NCI-H187 treated with DMSO at 0.1 percent for 48 hours (cell line): ENCODE measurements at places on chromosomes 12 and 14.
A peak's percentile ranks its signal among the peaks of the same experiment; 100 is the strongest.

DNA sequence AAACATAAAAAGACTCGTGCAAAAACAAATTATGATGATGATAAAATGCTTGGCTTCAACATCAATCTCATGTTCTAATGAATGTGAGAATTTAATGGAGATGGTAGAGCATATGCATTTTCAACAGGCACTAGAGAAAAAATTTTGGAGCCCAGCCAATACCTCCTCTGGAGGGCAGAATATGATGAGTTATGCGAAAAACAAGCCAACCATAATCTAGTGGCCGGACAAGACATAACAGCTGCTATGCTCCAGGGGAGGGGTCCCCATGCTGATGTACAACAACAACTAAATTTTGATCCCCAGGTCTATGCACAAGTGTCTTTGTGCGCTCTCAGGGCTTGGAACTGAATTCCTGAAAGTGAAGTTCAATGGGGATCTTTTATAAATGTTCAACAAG is 1197.5 kb downstream of the LRFN5 start:
- DNase-seq: peak; percentile 67

GRCh38 chr14:75156111-75156510 is 20.3 kb downstream of the TMED10 start:
- no peak for DNase-seq

DNA sequence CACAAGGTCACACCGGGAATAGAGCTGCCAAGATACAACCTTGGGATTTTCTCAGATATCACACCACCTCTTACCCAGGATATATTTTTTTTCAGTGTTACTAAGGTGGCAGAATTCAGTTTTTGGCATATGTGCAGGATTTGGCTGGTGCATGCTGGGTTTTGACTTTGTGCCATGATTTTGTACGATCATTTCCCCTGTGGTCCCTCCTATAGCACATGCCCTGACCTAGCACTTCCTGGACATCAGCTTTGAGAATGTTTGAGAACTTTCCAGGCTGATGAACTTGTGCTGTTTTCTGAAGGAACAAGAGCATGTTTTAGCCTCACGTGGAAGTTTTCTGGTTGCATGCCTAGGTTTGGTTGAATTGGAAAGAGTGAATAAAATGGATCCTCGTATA is 11.0 kb upstream of the TBPL2 start:
- DNase-seq: no peak

DNA sequence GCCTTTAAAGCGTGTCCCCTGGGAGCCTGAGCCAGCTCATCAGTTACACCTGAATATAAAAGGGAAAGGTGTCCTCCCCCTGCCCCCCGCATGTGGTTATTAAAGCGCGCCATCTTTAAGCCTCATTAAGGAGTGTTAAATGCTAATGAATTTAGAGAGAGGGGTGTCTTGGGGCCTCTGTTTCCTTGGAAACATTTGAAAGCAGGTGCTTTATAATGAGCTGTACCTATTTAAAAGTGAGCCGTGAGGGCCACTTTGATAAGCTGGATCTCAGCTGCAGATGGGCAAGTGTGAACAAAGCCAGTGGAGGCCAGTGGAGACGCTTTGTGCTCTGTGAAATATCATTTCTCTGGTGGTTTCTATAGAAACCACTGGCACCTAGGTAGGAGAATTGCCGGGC is 84.0 kb downstream of the BEGAIN start:
- DNase-seq: peak; percentile 47

DNA sequence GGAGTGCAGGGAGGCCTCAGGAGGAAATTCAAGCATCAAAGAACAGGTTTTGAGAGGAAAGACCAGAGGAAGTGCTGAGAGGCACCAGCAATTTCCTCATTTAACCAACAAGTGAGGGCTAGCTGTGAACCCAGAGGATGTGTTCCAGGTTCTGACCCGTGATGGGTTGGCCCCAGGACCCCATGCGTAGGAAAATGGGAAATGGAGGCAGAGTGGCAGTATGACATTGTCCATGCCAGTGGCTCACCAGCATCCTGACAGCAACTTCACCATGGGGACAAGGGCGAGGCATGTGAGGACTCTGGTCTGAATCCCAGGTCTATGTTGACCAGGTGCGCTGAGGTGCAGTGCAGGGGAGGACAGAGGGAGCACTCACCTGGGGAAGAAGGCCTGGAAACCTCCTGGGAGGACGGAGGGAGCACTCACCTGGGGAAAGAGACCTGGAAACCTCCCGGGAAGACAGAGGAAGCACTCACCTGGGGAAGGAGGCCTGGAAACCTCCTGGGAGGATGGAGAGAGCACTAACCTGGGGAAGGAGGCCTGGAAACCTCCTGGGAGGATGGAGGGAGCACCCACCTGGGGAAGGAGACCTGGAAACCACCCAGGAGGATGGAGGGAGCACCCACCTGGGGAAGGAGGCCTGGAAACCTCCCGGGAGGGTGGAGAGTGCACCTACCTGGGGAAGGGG is 6.7 kb upstream of the CACNA2D4 start:
- no peak for DNase-seq

DNA sequence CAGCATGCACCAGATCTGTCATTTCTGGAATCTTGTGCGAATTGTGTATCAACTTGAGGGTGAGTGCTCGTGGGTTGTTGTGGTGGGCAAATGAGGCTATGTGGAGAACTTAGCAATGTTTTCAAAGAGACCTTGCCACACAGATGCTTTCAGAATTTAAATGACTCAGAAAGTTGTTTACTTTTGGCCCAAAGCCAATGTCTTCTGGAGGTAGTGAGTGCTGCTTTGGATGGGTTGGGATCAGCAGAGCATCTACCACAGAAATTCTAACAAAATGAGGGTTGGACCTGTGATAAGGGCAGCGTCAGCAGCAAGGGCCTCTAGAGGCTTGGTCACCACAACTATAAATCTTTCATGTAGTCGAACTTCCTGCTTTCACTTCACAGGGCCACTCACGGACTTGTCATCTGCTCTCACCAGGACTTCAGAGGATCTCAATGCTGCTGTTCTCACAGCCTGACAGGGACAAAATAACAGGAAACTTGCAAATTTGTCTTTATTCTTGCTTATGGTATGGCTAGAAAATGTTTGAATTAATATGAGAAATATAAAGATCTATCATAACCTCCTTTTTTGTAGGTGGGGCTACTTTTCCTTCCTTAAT is 111.4 kb downstream of the DACT1 start:
- peak; percentile 95 for DNase-seq

DNA sequence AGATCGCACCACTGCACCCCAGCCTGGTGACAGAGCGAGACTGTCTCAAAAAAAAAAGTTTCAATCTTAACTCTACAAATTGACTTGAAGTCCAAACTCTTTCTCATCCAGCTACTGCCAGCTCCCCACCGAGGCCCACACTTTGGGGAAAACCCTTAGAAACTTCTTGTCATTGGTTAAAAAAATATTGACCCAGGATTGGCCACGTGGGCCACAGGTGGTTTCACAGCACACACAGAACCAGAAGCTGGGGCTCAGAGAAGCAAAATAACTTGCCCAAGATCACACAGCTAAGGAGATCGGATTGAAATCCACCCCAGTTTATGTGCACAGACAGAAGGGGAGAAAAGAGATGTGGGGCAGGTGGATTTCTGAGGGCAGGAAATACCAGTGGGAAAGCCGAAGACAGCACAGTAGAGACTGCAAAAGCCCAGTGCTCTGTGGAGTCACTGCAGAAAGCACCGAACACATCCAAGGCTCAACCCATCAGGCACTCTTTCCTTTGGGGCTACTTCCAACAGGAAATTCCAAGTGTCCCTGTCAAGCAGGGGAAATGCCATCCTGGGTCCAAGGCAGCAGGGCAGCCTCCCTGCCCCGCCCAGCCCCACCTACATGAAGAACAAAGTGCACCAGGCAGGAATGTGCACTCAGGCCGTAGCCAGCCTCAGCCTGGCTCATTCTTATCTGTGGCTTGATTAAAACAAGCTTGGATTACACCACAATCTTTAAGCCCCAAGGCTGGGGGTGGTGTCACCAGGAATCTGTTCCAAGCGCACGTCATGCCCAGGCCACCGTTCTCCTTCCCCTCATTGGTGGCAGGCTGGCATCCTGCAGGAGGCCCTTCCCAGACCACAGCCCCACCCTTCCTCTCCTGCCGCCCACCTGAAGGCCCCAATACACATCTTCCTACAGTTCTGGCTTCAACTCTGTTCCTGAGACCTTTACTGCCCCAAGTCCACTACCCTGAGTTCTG is 72.5 kb downstream of the ITPK1 start:
- DNase-seq: no peak

DNA sequence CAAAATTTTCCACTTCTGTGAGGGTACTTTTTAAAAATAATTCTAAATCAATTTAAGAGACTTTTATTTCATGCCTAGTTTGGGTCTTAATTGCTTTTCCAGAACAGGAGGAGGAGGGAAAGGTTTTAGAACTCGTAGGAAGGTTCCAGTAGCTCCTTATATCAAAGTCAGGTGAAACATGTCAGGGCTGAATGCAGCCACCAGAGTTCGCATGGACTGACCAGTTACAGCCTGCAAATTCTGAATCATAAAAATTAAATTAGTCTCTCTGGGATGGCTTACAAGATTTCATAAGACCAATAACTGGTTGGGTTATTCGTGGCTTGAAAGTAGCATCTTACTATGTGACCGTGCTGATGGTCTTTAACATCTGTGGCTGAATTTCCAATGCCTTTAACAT is 397 bp downstream of the BDKRB1 start:
- no peak for DNase-seq
